ENCODE measurements at places on chromosomes 1 and 21.

- no peak for DNase-seq
These were observed 499.2 kb downstream of the SETD4 start for GRCh38 chr21:35561116-35561515.

GRCh38 chr1:147527941-147528936 lies 13.1 kb upstream of the BCL9 start:
- no peak for DNase-seq

GRCh38 chr21:32770871-32771523 lies 558 bp downstream of the PAXBP1 start:
- peak; percentile 39 for DNase-seq

GRCh38 chr1:187408212-187409004 lies 579.7 kb downstream of the PLA2G4A start:
- DNase-seq: no peak

- no peak for DNase-seq
These were observed 1.7 kb upstream of the SUMO3 start for GRCh38 chr21:44819283-44820243.

- DNase-seq: no peak
These were observed 458.1 kb downstream of the DISC1 start for GRCh38 chr1:232084584-232085223.

DNA sequence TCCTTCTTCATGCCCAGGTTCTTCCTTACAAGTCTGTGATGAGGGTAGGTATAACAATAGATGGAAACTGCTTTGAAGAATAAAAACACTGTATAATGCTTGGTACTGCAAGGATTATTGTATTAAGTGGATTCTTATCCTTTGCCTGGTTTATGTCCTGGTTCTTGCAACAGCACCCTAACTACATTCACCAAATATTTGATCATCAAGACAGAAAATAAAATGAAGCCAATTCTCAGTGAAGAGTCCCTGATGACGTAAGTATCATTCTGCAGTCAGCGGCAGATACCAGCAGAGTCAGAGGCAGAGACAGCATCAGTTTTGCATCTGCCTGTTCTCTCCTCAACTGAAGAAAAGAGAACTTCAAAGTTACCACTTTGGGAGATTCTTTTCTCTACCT lies 19.7 kb downstream of the ARHGEF11 start:
- DNase-seq: no peak

Data from NCI-H1092 (cell line).